ENCODE measurements at places on chromosomes 2 and 18.

DNA sequence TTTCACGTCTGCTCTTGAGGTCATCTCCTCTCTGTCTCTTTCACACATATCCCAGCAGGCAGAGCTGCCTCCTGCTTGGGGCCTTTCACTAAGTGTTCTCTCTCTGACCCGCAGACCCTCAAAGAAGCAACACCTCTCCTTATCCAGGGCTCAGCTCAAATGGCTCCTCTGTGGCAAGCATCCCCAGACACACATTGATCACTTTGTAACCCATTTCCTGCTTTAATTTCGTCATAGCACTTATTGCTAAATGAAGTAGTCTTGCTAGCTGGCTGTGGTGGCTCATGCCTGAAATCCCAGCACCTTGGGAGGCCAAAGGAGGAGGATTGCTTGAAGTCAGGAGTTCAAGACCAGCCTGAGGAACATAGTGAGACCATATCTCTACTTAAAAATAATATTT, 41.4 kb downstream of the SGPP2 start:
- no peak for DNase-seq

GRCh38 chr2:70128005-70128404, 40.7 kb downstream of the PCBP1 start:
- DNase-seq, result no peak

GRCh38 chr2:12043131-12043530, 296.7 kb downstream of the LPIN1 start:
- no peak for DNase-seq

- no peak for DNase-seq
These were observed 94.7 kb upstream of the TAF1B start for GRCh38 chr2:9748577-9748976.

DNA sequence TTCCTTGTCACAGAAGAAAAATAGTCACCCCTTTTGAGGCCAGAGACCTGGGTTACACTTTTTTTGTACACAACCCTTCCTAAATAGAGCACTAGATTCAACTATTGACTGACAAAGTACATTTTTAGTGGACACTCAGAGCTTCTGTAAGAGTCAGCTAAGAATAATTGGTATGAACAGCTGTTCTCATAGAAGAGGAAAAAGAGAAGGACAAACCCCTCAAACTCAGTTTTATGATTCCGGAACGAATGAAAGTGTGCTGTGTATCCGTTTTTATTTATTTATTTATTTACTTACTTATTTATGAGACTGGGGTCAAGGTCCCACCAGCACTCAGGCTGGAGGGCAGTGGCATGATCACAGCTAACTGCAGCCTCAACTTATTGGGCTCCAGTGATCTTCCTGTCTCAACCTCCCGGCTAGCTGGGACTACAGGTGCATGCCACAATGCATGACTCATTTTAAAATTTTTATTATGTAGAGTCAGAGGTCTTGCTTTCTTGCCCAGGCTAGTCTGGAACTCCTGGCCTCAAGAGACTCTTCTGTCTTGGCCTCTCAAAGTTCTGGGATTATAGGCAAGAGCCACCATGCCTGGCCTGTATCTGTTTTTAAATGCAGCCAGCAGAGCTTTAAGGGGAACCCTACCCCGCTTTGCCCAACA, 36.0 kb upstream of the FZD5 start:
- DNase-seq, result no peak

GRCh38 chr2:235358981-235359471, 134.8 kb upstream of the AGAP1 start:
- DNase-seq, result no peak

- DNase-seq, result no peak
These were observed 112.4 kb upstream of the SLC66A3 start for GRCh38 chr2:11042841-11043240.

- DNase-seq, result peak; percentile 31
These were observed 2.1 kb downstream of the PROM2 start for GRCh38 chr2:95276244-95276887.

Data from lower lobe of right lung (tissue), 2 donors.